ENCODE measurements at places on chromosomes 1 and 21. TPM values are rescaled to one million over a fixed set of nuclear protein-coding genes. Genes with fewer than 3 reads are reported as not detected.

GRCh38 chr1:212157252-212157651, 121.7 kb downstream of the DTL start:
- peaks cover 3% of the 10 kb centered on the region for H3K36me3 ChIP-seq
- H3K27ac ChIP-seq, result no peak overlapping the region
- H3K4me3 ChIP-seq, result no peak overlapping the region
- no peaks in the 10 kb centered on the region for H3K27me3 ChIP-seq
- no peak for DNase-seq

GRCh38 chr1:4062041-4062440, 162.0 kb upstream of the C1orf174 start:
- no peak overlapping the region for H3K4me3 ChIP-seq
- H3K36me3 ChIP-seq, result no peaks in the 10 kb centered on the region
- H3K27me3 ChIP-seq, result no peaks in the 10 kb centered on the region

GRCh38 chr1:161207173-161207572, 5.0 kb downstream of the NDUFS2 start:
- DNase-seq, result no peak
- peak overlapping the region; percentile 66 for H3K27ac ChIP-seq
- no peak overlapping the region for H3K4me3 ChIP-seq
- H3K4me1 ChIP-seq, result peaks cover 45% of the 10 kb centered on the region
- H3K27me3 ChIP-seq, result no peaks in the 10 kb centered on the region

DNA sequence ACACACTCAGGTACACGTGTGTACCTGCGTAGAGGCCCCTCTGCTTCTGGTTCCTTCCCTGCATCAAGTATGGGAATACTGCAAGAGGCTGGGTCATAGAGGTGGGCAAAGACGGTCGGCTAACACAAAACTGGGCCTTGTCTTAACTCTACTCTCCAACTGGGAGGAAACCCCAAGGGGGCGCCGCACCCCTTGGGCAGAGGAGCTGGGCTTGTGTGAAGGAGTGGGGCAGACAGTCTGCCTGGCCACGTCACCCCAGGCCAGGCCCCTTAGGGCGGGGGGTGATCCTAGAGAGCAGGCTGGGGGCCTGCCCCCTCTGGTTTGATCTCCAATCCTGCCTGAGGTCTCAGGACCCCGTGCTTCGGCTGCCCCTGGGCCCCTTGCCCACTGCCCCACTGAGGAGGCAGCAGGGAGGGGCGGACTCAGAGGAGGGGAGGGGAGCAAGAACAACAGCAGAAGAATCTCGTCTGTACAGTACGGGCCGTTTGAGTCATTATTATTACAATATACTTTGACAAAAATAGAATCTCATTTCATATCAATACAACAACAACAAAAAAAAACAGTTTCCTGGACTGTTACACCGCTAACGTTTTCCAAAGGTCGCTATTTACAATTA, 34.7 kb downstream of the MEF2D start:
- H3K27ac ChIP-seq, result no peak overlapping the region
- no peak overlapping the region for H3K4me3 ChIP-seq
- no peak for DNase-seq
- no peaks in the 10 kb centered on the region for H3K27me3 ChIP-seq

DNA sequence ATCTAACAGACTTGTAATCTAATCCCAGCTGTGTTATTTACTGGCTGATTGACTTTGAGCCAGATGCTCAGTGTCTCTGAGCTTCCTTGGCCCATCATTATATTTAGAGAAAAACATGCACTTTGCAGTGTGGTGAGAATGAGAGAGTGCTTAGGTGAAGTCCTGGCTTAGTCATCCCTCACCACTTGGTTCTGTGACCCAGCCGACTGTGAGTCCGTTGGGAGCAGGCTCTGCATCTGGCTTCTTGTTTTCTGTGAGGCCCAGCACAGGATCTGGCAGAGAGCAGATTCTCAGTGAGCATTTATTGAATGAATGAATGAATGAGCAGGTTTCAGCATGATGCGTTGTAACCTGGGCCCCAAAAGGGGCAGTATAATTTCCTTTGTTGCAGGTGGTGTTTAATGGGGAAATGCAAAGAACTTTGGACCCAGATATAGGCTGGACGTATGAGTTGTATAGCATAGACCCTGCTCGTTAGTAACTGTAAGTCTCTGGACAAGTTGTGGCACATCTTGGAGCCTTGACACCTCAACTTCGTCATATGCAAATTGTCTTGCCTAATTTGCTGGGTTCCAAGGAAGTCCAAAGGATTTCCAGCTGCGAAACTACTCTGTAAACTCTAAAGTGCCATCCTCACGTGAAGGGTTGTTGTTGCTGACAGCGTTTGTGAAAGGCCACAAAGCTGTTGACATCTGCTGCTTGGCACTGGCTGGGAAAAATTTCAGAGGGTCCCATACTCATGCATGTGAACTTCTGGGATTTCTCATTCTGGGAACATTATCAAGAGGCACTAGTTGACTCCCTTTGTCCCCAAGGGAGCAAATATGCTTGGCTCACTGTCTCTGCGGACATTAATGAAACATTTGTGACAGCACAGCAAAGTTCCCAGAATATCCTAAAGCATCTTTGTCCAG, 138.8 kb upstream of the USP24 start:
- no peaks in the 10 kb centered on the region for H3K36me3 ChIP-seq
- no peak for DNase-seq
- H3K27ac ChIP-seq, result no peak overlapping the region
- peaks cover 8% of the 10 kb centered on the region for H3K27me3 ChIP-seq

DNA sequence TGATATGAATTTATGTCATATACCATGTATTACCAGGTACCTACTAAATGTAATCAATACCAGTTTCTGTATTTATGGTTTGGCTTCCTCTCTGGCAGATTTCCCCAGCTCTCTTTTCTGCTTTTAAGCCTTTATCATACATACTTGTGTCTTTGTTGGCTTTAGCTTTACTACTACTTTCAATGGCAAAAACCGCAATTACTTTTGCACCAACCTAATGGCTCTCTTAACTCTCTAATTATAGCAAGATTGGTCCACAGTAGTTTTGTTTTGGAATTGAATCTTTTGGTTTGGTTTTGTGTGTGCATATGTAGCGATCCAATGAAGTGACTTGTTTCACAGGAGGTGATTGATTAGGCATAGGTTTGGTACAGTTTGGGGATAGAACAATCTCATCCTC, 93.6 kb downstream of the ATG4C start:
- H3K4me1 ChIP-seq, result no peaks in the 10 kb centered on the region
- H3K27me3 ChIP-seq, result peaks cover 15% of the 10 kb centered on the region
- H3K4me3 ChIP-seq, result no peak overlapping the region
- H3K36me3 ChIP-seq, result no peaks in the 10 kb centered on the region
- no peak for DNase-seq

DNA sequence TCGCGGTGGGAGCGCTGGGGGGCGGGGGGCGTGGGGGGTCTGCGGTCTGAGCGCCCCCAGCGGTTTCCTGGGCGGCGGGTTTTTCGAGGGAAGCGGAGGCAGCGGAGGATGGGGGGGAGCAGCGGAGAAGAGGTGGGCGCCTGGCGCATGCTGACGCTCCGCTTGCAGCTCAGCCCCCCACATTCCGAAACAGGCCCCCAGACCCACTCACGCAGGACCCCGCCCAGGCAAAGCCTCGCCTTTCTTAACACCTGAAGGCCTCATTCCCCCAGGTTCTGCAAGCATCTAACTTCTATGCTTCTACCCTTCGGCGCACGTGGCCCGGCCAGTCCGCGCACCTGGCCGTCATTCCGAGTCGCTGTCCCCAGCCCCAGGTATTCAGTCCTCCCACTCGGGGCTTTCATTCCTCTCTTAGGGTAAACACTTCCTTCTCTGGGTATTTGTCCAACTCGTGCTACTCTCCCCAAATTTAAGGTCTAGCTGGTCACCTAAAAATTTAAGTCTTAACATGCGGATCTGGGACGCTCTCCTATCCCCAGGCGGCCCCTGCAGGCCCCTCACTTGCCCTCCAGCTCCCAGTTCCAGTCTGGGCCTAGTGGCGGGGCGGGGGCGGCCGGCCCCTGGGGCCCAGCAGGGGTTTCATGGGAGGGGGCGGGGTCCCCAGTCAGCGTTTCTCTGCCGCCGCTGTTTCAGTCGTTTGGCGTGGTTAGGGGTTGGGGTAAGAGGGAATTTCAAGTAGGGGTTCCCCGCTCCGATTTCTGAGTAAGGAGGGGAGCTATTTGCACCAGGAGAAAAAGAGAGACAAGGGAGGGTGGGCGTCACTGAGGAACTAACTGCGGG, 2.8 kb upstream of the ZBTB7B start:
- H3K36me3 ChIP-seq, result peaks cover 3% of the 10 kb centered on the region
- peaks cover 22% of the 10 kb centered on the region for H3K27me3 ChIP-seq
- peak; percentile 77 for DNase-seq
- peak overlapping the region; percentile 76 for H3K4me3 ChIP-seq

GRCh38 chr1:54645806-54646676, 4.5 kb downstream of the MROH7 start:
- H3K27ac ChIP-seq, result no peak overlapping the region
- H3K4me1 ChIP-seq, result no peaks in the 10 kb centered on the region
- H3K4me3 ChIP-seq, result no peak overlapping the region
- H3K36me3 ChIP-seq, result no peaks in the 10 kb centered on the region

DNA sequence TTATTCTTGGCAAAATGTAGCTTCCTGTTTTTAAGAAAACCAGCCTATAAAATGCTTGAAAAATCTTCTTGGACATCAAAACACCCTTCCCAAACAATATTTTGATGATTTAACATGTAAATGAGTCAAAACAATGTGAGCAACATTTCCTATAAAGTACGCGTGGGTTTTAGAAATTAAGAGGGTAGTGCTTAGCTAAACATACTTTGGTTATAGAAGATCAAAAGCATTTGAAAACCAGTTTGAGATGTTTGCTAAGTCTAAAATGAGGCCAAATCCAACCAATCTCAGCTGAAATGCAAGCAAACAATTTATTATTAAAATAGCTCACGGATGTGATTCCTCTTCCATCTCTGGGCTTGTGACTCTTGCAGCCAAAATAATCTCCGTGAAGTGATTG, 350.4 kb downstream of the TGFB2 start:
- H3K27ac ChIP-seq, result no peak overlapping the region
- no peaks in the 10 kb centered on the region for H3K36me3 ChIP-seq
- no peak overlapping the region for H3K4me3 ChIP-seq
- H3K27me3 ChIP-seq, result no peaks in the 10 kb centered on the region
- no peak for DNase-seq
- H3K4me1 ChIP-seq, result no peaks in the 10 kb centered on the region

- peaks cover 1% of the 10 kb centered on the region for H3K27me3 ChIP-seq
- H3K4me3 ChIP-seq, result no peak overlapping the region
- no peaks in the 10 kb centered on the region for H3K36me3 ChIP-seq
Observed at GRCh38 chr1:90357995-90358394, 359.1 kb downstream of the BARHL2 start.

DNA sequence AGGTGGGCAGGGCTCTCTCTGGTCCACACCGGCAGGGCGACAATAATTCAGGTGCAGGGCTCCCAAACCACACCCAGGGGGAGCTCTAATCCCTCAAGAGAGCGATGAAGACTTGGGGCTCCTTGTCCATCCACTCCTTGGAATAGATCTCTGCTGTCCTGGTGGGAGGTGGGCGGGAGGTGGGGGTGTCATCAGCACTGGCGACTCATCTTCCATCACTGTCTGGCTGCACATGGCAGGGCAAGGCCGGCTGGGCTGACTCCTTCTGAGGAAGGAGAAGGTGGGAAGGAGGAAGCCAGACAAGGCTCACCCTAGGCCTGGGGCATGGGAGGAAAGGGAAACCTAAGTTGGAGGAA, 29.3 kb downstream of the TNNT2 start:
- no peaks in the 10 kb centered on the region for H3K4me1 ChIP-seq
- H3K4me3 ChIP-seq, result no peak overlapping the region
- no peak overlapping the region for H3K27ac ChIP-seq
- H3K27me3 ChIP-seq, result peaks cover 22% of the 10 kb centered on the region

DNA sequence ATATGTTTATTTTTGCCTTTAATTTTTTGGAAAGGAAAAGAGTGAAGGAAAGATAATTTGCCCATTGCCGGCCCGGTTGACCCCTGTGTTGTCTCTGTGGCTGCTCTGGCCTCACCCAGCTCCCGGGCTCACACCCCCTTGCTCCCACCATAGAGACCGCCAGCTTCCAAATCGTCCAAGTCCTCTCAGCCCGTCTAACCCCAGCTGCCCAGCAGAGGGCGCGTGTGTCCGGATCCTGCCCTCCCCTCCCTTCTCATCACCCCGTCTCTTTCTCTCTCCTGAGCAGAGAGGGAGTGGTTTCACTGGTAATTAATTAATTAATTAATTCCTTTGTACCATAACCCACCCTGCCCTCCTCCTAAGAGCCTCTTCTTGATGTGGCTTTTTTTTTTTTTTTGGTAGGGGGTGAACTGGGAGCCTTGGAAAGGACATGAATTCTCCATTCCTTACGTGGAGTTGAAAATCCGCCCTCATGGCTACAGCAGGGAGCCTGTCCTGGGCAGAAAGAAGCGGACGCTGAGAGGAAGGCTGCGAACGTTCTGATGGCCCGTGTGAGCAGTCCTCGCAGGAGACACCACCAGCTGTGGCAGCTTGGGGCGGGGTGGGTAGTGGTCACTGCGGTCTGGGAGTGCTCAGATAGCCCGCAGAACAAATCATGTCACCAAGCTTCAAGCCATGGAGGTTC, 45.9 kb downstream of the KIAA0040 start:
- H3K36me3 ChIP-seq, result no peaks in the 10 kb centered on the region
- H3K27ac ChIP-seq, result no peak overlapping the region
- peak; percentile 67 for DNase-seq
- H3K27me3 ChIP-seq, result peaks cover 32% of the 10 kb centered on the region
- no peak overlapping the region for H3K4me3 ChIP-seq

- no peaks in the 10 kb centered on the region for H3K27me3 ChIP-seq
- H3K36me3 ChIP-seq, result peaks cover 13% of the 10 kb centered on the region
- H3K4me3 ChIP-seq, result peak overlapping the region; percentile 4
- no peak overlapping the region for H3K27ac ChIP-seq
- H3K4me1 ChIP-seq, result peaks cover 63% of the 10 kb centered on the region
- no peak for DNase-seq
Observed at GRCh38 chr1:145955436-145955835, 2.4 kb downstream of the LIX1L start.

DNA sequence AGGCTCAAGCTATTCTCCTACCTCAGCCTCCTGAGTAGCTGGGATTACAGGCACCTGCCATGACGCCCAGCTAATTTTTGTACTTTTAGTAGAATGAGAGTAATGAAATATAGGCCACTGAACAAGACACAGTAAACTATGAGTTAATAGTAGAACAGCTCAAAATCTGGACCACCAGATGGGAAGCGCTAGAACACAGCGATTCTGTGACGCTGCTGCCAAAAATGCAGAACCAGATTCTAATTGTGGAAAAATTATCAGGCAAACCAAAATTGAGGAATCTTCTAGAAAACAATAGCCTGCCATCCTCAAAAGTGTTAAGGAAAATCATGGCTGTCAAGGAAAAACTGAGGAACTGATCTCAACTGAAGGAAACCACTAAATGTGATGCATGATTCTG, 111.4 kb upstream of the TIAM1 start:
- H3K36me3 ChIP-seq, result no peaks in the 10 kb centered on the region
- H3K27ac ChIP-seq, result no peak overlapping the region

GRCh38 chr1:159879136-159879535, 16.7 kb upstream of the VSIG8 start:
- H3K27ac ChIP-seq, result no peak overlapping the region
- no peaks in the 10 kb centered on the region for H3K36me3 ChIP-seq
- H3K4me1 ChIP-seq, result no peaks in the 10 kb centered on the region

CR1L gene
- not detected for total RNA-seq

KIF14 gene
- 17.4 TPM for total RNA-seq

EPS15 gene
- 55.0 TPM for total RNA-seq

PADI4 gene
- total RNA-seq, result 3.7 TPM

Data from activated naive CD8-positive, alpha-beta T cell treated with anti-CD3 and anti-CD28 coated beads for 36 hours (primary cell).